ENCODE measurements at places on chromosomes 5 and 9. TPM values are rescaled to one million over a fixed set of nuclear protein-coding genes. Genes with fewer than 3 reads are reported as not detected.

Gene CARTPT
- not detected for total RNA-seq

Gene TMEM232
- total RNA-seq, result 2.0 TPM

Gene N4BP3
- total RNA-seq, result 1.1 TPM

Gene ZNF608
- 1.8 TPM for total RNA-seq

Gene NFIB
- 6.3 TPM for total RNA-seq

Gene LHX3
- not detected for total RNA-seq

Gene FOXD4L5
- not detected for total RNA-seq

Gene SLC36A2
- total RNA-seq, result not detected

Gene GTF2H2C
- total RNA-seq, result 51.5 TPM

Gene QSOX2
- total RNA-seq, result 19.0 TPM

Gene PIP5K1B
- total RNA-seq, result under 0.01 TPM

Gene PCDHB2
- 2.0 TPM for total RNA-seq

Gene PCDHGA12
- total RNA-seq, result 21.5 TPM

Gene DMXL1
- total RNA-seq, result 36.7 TPM

Gene CDX1
- total RNA-seq, result 0.12 TPM

Gene F2RL1
- 62.0 TPM for total RNA-seq

Gene UHRF2
- total RNA-seq, result 102 TPM
